ENCODE measurements at places on chromosomes 11 and 22.

DNA sequence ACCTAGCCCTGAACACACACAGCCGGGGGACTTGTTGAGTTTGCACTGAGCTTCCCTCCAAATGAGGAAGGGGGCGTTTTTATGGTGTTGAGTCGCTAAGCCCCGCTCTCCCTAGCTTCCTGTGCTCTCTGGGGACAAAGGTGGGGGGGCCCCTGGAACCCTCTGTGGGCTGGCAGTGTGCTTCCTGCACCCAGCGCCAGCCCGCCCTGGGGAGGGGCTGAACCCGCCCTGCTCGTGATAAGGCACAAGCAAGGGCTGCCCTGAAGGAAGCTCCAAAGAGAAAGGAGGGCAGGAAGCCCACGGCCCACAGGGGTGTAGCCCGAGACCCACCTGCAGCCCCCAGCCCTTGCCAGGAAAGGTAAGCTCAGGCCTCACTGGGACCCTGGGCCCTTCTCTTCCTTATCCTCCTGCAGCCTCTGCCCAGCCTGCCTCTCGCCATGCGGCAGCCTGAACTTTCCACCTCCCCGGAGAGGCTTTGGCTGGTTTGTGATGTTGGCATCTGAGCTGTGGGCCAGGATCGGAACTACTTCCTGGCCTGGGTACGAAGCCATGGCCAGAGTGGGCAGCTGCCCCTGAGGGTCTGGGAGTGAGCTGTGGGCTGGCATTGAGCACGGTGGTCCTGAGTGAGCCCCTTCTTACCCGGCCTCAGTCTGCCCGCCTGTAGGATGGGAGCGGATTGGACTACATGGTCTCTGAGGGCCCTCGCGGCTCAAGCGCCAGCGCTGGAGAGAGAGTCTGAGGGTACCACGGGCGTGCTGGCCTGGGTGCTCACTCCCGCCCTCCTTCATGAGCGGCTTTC, at the start of gene FERMT3:
Gene FERMT3 (plus strand): TSS at position 265 of the 799 bp plus-strand sequence. CDS start 644 bp downstream, outside the sequence.
- peak; percentile 41 for DNase-seq

DNA sequence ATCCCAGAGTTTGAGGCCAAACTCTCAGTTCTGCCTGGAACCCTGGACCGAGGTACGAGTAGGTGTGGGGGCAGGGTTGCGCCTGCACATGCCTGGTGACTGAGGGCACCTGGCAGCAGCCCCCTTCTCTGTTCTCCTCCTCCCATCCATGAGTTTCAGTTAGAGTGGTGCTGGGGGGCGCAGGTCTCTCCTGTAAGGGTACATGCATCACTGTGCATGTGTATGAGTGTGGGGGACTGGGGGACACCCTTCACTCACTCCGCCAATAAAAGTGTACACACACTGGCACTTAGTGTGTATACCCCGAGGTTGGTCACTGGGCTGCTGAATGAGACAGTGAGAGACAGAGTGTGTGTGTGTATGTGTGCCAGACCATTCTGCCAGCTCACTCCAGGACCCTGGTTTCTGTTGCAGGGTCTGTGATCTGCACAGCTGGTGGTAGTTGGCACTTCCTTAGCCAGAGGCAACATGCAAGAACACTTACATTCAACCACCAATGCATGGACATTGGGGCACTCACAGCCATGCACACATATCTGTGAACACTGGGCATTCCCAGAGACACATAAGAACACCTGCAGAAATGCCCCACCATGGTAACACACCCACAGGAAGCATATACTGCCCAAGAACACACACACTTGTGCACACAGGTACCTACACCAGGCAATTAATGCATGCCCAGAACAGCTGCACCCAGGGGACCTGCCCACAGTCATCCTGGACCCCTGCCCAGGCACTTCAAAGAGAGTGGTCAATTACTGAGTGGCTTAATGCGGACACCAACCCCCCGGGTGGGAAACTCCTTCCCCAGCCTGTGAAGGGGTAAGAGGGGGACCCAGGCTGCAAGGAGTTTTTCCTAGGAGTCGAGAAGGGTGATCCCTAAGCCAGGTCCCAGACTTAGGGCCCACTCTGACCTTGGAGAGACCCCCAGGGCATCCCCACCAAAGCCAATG, 1.2 kb upstream of the NRXN2 start:
- no peak for DNase-seq

DNA sequence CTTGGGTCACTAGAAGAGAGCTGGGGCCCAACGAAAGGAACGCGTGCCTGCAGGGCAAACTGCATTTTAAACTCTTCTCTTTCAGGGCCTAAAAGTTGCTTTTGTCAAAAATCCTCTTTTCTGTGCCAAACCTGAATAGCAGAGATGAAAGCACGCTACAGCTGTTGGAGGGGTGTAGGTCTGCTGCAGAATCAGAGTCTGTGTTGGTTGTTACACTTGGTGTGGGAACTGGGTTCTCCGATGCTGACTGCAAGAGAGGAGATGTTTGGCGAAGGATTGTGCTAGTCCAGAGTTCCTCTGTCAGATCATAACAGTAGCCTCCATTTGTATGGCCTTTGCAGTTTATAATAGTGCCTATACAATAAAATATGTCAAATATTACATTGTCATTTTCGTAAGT, 41.8 kb downstream of the BARX2 start:
- no peak for DNase-seq

DNA sequence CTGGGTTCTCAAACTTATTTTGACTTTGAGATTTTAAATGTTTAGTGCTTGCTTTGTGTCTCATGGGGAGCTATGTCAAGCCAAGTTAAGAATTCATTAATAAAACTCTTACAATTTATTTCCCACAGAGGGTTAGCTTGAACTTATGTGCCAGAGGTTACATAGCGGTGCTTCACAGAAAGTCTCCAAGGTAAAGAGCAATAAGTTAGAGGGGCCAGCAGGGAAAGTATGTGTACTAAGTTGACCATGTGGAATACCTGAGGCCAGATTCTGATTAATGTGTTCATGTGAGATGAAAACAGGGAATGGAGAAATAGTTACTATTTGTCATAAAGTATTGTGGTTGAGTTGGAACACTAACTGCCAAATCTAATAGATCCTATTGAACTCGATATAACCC, 149.3 kb downstream of the TMEM135 start:
- DNase-seq: no peak

GRCh38 chr11:124961972-124962609, 8.1 kb downstream of the CCDC15 start:
- no peak for DNase-seq

- DNase-seq: no peak
Measured at GRCh38 chr11:117872420-117872961, 4.0 kb downstream of the FXYD6 start.

GRCh38 chr11:124070915-124071622, 29.9 kb upstream of the OR10G7 start:
- peak; percentile 34 for DNase-seq

DNA sequence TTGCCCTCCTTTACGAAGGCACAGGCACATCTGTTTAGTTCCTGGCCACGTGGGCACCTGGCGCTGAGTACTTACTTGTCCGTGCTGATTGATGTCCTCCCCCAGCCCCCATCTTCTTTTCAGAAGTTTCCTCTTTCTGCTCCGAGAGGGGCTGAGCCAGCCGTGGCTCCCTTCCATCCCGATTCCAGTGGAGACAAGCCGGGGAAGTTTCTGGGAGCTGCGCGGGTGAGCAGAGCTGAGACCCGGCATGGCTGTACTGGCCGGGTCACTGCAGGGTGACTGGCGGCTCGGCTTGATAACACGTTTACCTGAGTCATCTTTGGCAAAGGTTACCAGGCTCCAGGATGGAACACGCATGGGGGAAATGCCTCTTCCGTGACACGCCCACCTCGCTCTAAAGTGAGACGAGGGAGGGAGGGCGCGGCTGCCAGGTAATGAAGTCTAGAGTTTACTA, 45.4 kb upstream of the ATXN10 start:
- DNase-seq: no peak

DNA sequence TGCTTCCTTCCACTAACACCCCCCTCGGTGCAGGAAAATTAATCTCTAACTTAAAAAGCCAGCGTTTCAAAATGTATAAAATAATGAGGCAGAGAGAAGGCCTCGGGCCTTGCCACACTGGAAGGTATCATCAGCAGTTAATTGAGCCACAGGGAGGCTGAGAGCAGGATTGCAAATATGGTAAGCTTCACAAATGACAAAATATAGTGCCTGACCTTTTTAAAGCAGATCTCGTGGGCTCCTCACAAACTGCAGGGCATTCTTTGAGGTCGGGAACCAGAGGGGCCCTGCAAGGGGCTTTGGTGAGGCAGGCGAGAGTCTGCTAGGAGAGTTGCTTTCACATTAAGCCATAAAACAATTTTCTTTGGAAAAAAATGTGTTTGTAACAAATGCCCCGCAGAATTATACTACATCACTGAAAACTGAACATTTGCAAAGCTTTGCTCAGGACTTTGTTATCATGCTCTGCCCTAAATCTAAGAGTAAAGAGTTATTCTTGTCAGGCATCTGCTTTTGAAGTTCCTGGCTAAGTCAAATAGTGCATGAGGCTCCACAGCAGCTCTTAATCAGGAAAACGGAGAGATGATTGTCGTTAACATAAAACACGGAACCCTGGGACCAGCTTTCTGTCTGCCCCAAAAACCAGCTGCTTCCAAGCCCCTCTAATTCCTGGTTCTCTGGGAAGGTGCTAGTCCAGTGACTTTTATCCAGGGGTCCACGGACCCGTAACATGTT, 61.4 kb upstream of the SYT13 start:
- no peak for DNase-seq

- no peak for DNase-seq
Measured at GRCh38 chr11:65606876-65607613, 7.0 kb downstream of the MAP3K11 start.

GRCh38 chr22:44143579-44143978, 37.1 kb upstream of the PARVG start:
- DNase-seq: no peak

DNA sequence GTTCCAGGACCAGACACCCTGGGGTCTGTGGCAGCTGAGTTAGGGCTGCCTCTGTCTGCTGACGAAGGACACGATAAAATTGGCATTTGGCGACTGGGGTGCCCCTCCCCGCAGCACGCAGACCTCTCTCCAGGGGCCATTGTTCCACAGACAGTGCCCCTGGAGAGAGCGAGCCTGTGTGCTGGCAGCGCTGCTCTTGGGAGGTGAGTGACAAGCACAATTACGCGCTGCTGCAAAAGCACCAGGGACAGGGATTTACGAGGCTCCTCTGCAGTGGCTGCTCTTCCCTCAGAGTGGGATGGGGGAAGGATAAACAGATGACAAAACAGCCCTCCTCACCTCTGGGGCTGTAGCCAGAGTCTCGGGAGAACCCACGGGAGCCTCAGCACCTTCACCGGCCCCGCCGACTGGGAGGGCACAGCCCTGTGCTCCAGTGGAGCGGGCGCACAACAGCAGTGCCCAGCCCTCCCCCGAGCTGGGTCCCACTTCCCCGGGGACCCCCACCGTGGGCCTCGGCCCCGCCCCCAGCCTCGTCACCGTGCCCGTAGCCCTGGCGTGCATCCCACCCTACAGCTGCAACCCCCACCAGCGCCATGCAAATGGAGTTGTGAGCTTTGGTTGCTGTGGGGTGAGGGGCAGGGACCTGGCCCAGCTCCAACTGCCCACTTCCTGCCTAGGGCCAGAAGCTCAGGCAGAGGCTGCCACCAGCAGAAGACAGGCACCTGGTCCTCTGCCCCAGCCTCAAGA, 19.6 kb downstream of the CHID1 start:
- no peak for DNase-seq

DNA sequence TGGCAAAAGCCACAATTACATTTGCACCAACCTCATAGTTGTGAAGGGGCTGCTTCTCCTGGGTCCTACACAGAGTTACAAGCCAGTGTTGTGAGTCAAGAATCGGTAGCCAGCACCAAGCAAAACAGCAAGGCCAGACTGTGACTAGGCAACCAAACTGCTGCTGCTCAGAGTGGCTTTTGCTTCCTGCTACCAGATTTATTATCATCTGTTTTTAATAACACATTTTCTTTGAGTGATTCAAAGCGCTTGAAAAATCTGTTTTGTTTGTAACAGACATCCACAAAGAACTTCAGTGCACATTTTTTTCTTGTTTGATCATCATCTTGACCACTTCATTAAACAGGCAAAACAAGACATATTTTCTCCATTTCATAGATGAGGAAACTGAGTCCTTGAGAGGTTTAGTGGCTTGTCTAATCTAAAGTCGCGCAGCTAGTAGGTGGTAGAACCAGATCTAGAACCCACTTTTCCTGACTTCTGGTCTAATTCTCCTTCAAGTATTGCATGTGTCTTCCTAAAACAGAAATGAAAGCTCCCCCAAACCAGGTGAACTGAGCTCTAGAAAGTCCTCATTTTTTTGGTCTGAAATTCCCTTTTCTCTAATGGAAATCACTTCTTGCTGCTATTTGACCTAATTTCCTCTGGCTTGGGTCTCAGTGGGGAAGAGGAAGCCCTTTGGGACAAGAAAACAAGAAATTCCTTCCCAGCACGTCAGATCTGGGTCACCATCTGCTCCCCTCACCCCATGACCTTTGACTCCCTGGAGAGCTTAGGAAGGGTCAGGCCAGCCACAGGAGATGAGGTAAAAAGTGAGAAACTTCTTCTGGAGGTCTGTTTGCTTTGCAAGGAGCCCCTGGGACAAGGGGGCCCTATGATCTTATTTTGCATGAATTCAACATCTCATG, 39.9 kb downstream of the CWC15 start:
- no peak for DNase-seq

- DNase-seq: no peak
Measured at GRCh38 chr11:68948496-68948895, 32.3 kb downstream of the MRGPRD start.

GRCh38 chr11:70470127-70470526, 71.8 kb downstream of the CTTN start:
- no peak for DNase-seq

DNA sequence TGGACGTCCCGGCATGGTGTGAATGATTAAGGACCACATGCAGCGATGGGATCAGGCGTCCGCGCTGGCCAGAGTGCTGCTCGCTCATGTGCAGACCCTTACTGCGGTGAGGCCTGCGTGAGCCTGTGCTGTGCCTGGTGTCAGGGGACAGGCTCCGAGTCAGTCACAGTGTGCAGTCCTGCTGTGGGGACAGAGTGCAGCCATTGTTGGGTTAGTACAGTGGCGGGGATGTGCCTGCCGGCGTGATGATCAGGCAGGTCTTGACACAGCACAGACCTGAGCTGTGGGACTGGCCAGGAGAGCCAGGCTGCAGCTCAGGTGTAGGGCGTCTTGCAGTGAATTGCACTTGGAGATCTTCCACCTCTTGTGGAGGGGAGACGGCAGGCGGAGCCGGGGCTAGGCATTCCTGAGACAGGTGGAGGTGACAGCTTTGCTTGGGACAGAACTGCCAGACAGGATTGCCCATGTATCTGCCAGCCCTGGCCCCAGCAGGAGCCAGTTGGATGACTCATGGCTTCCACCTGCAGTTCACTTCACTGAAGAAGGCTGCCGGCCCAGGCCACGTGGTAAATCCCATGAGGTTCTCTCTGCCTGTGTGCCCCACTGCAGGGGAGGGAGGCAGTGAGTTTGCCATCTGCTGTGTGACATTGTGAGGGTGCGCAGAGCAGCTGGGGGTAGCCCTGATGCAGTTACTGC, 17.3 kb downstream of the TRMU start:
- no peak for DNase-seq
